Esophagus muscularis mucosa (tissue), 4 donors: ENCODE measurements at places on chromosomes 1 and 21. TPM values are rescaled to one million over a fixed set of nuclear protein-coding genes. Genes with fewer than 3 reads are reported as not detected.

DNA sequence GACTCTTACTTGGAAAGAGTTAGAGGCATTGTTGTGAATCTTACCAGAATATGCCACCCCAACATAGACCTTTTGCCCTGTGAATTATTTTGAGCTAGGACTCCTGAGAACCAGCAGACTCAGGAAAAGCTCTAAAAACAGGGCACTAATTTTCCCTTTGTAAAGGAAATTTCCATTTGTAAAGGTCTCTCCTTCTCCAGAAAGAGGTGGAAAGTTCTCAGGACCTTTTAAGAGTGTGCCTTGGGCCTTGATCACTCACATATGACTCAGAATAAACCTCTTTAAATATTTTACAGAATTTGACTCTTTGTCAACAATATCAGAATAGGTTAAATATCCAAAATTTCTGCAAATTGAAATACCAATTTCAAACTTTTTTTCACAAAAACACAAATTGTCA is 721.8 kb upstream of the NCAM2 start:
- no peaks in the 10 kb centered on the region for H3K4me1 ChIP-seq
- no peak overlapping the region for H3K27ac ChIP-seq
- no peak overlapping the region for H3K4me3 ChIP-seq
- no peaks in the 10 kb centered on the region for H3K36me3 ChIP-seq

- H3K4me3 ChIP-seq: peak overlapping the region; percentile 9
- no peaks in the 10 kb centered on the region for H3K27me3 ChIP-seq
- H3K4me1 ChIP-seq: peaks cover 10% of the 10 kb centered on the region
- no peaks in the 10 kb centered on the region for H3K36me3 ChIP-seq
Measured at GRCh38 chr1:7149080-7149838, 364.0 kb downstream of the CAMTA1 start.

Gene ZNF691
- total RNA-seq: 11.4 TPM

Gene CRABP2
- total RNA-seq: 3.3 TPM

Gene PGM1
- total RNA-seq: 70.6 TPM
